ENCODE measurements at places on chromosomes 13 and 19. TPM values are rescaled to one million over a fixed set of nuclear protein-coding genes. Genes with fewer than 3 reads are reported as not detected.
A peak's percentile ranks its signal among the peaks of the same experiment; 100 is the strongest.

DNA sequence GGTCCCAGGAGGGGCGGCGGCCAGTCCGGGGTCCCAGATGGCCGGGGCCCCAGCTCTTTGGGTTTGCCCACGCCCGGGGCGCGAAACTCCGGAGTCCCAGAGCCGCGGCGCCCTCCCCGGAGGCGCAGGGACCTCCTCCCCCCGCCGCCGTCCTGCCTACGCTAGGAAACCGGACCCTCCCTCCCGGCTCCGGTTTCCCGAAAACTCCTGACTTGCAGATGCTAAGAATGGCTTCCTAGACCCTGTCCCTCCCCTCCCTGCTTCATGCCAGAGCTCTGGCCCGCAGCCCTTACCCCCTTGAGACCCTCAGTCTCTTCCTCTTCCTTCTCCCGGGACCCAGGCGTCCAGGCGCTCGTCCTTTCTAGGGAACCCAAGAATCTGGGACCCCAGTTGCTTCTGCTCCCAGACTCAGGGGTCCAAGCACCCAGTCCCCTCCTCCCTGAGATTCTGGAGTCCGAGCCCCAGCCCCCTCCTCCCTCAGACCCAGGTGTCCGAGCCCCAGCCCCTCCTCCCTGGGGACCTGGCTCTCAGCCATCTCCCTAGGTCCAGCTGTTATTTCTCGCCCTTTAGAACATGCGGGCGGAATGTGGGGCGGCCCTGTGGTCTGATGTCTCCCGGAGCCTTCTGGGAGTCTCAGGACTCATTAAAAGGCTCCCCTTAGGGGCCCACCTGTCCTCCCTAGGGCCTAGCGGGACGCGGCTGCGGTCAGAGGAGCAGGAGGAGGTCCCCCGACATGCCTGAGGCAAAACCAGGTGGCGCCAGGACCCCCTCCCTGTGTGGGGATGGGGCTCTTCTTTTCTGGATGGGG lies at the start of gene MYBPC2:
TSS of gene MYBPC2 (plus strand) at position 672 of the 808 bp plus-strand sequence. CDS start at position 734, 62 bp downstream.
- H3K27ac ChIP-seq = peak within 1 kb of the TSS; percentile 82
- DNase-seq = no peak
- no peaks in the 10 kb centered on the region for H3K36me3 ChIP-seq
- peaks cover 4% of the 10 kb centered on the region for H3K27me3 ChIP-seq
- peak within 1 kb of the TSS; percentile 71 for H3K4me3 ChIP-seq
- H3K4me1 ChIP-seq = peaks cover 56% of the 10 kb centered on the region

GRCh38 chr19:35549174-35549788 lies 3.9 kb downstream of the TMEM147 start:
- H3K4me3 ChIP-seq = no peak overlapping the region
- no peaks in the 10 kb centered on the region for H3K36me3 ChIP-seq
- no peak overlapping the region for H3K27ac ChIP-seq
- no peaks in the 10 kb centered on the region for H3K27me3 ChIP-seq
- peaks cover 15% of the 10 kb centered on the region for H3K4me1 ChIP-seq
- no peak for DNase-seq

- H3K4me1 ChIP-seq = no peaks in the 10 kb centered on the region
- no peak for DNase-seq
- no peaks in the 10 kb centered on the region for H3K27me3 ChIP-seq
- no peak overlapping the region for H3K27ac ChIP-seq
Observed at GRCh38 chr13:31913459-31913858, 118.1 kb upstream of the FRY start.

DNA sequence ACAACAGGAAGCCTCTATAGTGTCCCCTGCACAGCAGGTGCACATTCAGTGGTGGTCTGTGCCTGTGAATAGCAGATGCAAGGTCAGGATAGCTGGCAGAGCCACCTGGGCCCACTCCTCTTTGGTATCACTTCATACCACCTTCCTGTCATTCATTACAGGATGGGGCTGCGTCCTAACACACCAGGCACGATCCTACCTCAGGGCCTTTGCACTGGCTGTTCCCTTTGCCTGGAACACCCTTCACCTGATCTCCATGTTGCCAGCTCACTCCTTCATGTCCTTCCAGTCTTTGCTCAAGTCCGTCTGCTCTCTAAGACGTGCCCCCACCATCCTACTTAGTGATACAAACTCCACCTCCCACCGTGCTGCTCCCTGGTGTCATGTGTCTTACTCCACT lies 4.6 kb upstream of the LPAR2 start:
- no peak overlapping the region for H3K4me3 ChIP-seq
- peaks cover 19% of the 10 kb centered on the region for H3K36me3 ChIP-seq
- H3K27me3 ChIP-seq = no peaks in the 10 kb centered on the region
- no peak overlapping the region for H3K27ac ChIP-seq
- H3K4me1 ChIP-seq = no peaks in the 10 kb centered on the region
- DNase-seq = no peak

KLK14 gene
- not detected for total RNA-seq

CD79A gene
- 368 TPM for total RNA-seq

ZNF708 gene
- total RNA-seq = 8.6 TPM

CGB8 gene
- total RNA-seq = not detected

GRCh38 chr19:35895911-35896642 lies 4.3 kb downstream of the NFKBID start:
- peaks cover 23% of the 10 kb centered on the region for H3K36me3 ChIP-seq
- H3K27me3 ChIP-seq = no peaks in the 10 kb centered on the region
- no peak overlapping the region for H3K27ac ChIP-seq
- H3K4me3 ChIP-seq = no peak overlapping the region

TPTE2 gene
- 0.96 TPM for total RNA-seq

- no peak for DNase-seq
- no peaks in the 10 kb centered on the region for H3K4me1 ChIP-seq
- H3K4me3 ChIP-seq = no peak overlapping the region
- H3K36me3 ChIP-seq = no peaks in the 10 kb centered on the region
- no peak overlapping the region for H3K27ac ChIP-seq
Observed at GRCh38 chr13:90797335-90797734, 550.2 kb upstream of the MIR17HG start.

- H3K4me1 ChIP-seq = peaks cover 6% of the 10 kb centered on the region
- H3K27ac ChIP-seq = no peak overlapping the region
- H3K4me3 ChIP-seq = no peak overlapping the region
- H3K36me3 ChIP-seq = no peaks in the 10 kb centered on the region
Observed at GRCh38 chr13:20197361-20197834, 4.7 kb upstream of the GJB2 start.

PLPPR3 gene
- total RNA-seq = not detected

C19orf81 gene
- total RNA-seq = not detected

- no peaks in the 10 kb centered on the region for H3K27me3 ChIP-seq
- H3K27ac ChIP-seq = no peak overlapping the region
- H3K4me3 ChIP-seq = no peak overlapping the region
- peaks cover 19% of the 10 kb centered on the region for H3K36me3 ChIP-seq
- H3K4me1 ChIP-seq = no peaks in the 10 kb centered on the region
Observed at GRCh38 chr19:16218851-16219250, 21.1 kb downstream of the AP1M1 start.

DNA sequence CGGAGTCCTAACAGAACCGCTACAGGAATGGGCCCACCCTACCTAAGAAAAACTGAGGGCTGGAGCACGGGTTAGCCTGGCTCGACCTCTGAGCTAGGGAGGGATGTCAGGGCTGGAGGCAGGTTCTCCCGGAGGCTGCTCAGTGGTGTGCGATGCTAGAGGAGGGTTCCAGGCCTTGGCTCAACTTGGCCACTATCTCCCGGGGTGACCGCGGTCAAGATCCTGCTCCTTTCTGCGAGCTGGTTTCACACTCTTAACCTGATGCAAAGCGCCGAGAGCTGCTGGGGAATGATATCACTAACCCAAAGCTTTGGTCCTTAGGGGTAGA lies 301 bp downstream of the POP4 start:
- peaks cover 11% of the 10 kb centered on the region for H3K36me3 ChIP-seq
- peak overlapping the region; percentile 79 for H3K4me3 ChIP-seq
- peak overlapping the region; percentile 98 for H3K27ac ChIP-seq

MISP gene
- not detected for total RNA-seq

DNA sequence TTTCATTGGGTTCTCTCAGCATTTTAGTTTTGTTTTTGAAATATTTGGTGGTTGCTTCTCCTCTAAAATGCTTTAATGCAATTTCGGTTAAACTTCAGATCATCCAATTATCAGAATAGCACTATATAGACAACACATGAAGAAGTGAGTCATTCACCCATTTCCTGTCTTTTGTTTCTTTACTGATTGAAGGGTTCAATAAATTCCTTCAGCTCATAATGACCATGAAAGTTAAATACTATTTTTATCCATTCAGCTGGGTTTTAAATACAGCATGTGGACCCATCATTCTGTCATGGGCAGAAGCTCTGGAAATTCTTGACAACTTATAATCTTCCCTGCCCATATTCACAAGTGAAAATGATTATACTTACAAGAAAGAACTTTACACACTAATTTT lies 187.2 kb downstream of the ITGBL1 start:
- no peak for DNase-seq
- H3K27ac ChIP-seq = no peak overlapping the region
- no peak overlapping the region for H3K4me3 ChIP-seq
- H3K4me1 ChIP-seq = no peaks in the 10 kb centered on the region
- no peaks in the 10 kb centered on the region for H3K36me3 ChIP-seq
- no peaks in the 10 kb centered on the region for H3K27me3 ChIP-seq

GRCh38 chr13:54241719-54242118 lies 1213.1 kb downstream of the OLFM4 start:
- no peak for DNase-seq
- no peak overlapping the region for H3K27ac ChIP-seq
- H3K27me3 ChIP-seq = no peaks in the 10 kb centered on the region
- H3K4me3 ChIP-seq = no peak overlapping the region
- no peaks in the 10 kb centered on the region for H3K4me1 ChIP-seq
- H3K36me3 ChIP-seq = no peaks in the 10 kb centered on the region

Data from GM12878 (cell line).